Glutamatergic neuron (in vitro differentiated cells): ENCODE measurements at places on chromosomes 2 and 18. TPM values are rescaled to one million over a fixed set of nuclear protein-coding genes. Genes with fewer than 3 reads are reported as not detected.

GPR35 gene
- 1.5 TPM for total RNA-seq

ERFE gene
- total RNA-seq = 12.2 TPM

SNORC gene
- total RNA-seq = 2.4 TPM

GAREM2 gene
- 49.3 TPM for total RNA-seq

DNA sequence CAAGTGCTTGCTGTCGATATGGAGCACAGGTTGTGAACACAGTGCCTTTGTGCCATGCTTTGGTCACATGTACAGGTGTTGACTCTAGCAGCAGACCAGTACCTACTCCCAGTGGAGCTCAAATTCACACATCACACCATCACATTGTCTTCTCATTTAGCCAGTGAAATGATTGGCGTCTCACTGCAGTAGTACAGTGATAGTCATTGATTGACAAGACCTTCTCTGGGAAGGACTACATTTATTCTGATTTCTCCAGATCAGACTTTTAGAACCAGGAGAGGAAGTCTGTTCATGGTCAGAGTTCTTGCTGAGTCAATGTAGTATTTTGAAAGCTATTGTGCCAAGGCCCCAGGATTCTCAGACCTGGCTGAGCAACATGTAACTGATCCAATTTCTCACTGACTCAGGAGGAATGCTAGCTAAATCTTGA lies 75.2 kb downstream of the FMNL2 start:
- H3K27me3 ChIP-seq = peaks cover 2% of the 10 kb centered on the region
- peak overlapping the region; percentile 22 for H3K4me3 ChIP-seq
- DNase-seq = no peak
- H3K4me1 ChIP-seq = peaks cover 82% of the 10 kb centered on the region

DNA sequence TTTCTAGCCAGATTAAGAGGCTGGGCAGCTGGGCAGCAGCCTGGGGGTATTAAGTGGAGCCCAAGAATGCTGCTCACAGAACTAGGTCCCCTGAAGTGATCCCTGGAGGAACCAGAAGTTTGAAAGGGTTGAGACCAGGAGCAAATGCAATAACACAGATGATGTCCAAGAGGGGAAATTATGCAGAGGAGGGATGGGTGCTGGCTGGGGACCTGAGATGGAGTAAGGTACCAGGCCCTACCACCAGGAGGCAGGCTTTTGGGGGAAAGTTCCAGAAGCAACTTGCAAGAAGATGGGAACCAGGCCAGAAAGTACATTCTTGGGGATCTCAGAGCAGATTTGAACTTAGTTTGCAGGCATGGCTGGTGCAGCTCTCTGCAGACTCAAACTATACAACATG lies 175.1 kb downstream of the NCK2 start:
- H3K4me1 ChIP-seq = peaks cover 9% of the 10 kb centered on the region
- H3K36me3 ChIP-seq = peaks cover 16% of the 10 kb centered on the region
- H3K27me3 ChIP-seq = peaks cover 4% of the 10 kb centered on the region
- DNase-seq = peak; percentile 28
- H3K27ac ChIP-seq = no peak overlapping the region
- H3K4me3 ChIP-seq = no peak overlapping the region

DNA sequence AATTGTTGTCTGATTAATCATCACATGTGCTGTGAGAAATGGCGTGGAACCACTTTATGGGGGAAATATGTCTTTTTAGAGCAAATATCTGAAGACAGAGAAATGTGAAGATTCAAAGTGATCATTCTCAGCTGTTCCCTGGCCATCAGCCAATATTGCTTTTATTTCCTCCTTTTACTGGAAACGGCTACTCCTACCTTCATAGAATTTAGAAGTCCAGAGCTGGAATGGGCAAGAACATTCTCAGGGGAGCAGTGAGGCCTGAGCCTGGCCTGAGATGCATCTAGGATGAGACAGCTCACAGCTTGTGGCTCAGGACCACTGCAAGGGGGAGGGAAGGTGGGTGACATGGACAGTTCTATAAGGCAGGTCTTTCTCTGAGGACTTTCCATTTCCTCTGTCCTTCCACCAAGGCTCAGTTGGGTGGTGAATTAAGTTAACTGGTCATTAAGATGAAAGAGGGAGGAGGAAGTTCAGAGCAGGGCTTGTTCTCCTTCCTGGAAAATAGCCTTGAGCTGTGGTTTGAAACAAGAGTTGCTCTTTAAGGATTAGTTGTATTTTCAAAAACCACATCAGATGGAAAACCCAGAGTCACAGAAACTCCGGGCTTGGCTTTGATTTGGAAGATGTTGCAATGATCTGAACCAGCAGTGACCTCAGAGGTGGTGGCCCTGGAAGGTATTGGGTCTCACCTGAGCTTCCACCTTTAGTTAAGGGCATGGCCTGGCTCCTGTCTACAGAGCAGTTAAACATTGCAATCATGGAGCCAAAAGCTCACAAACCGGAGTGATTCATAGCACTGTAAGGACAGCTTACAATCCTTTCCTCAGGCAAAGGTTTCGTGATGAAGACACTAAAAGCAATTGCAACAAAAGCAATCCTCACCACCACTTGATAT lies 144.3 kb downstream of the VAPA start:
- DNase-seq = no peak
- no peaks in the 10 kb centered on the region for H3K27me3 ChIP-seq
- H3K27ac ChIP-seq = no peak overlapping the region
- peaks cover 52% of the 10 kb centered on the region for H3K4me1 ChIP-seq
- H3K36me3 ChIP-seq = no peaks in the 10 kb centered on the region

- DNase-seq = no peak
- no peaks in the 10 kb centered on the region for H3K27me3 ChIP-seq
- no peaks in the 10 kb centered on the region for H3K4me1 ChIP-seq
- no peak overlapping the region for H3K4me3 ChIP-seq
Observed at GRCh38 chr2:61436092-61436491, 34.8 kb downstream of the USP34 start.

DNA sequence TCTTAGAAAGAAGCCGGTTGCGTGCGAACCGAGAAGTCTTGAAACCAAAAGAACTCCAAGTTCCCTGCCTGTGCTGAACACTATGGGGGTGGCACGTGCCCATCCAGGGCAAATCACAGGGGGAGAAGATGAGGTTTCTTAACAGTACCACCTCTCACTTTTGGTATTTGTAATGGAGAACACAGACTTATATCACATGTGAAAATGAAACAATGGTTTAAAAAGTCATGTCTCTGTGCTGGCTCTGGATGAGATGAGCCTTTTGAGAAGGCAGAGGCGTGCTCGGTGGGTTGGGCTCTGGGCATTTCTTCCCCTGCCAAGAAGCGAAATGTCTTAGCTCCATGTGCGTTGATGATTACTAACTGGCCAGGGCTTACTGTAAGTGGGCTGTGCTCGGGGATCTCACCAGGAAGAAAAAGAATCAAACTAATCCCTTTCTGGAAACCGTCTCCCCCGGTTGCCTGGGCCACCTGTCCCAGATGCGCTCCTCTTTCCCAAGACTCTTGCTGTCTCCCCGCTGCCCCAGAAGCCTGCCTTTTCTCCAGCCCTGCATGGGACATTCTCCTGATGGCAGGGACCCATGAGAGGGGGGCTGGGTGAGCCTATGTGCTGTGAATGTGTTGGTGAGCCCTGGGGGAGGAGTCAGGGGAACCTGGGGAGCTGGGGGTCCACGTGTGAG lies 252.9 kb downstream of the PRKCE start:
- peaks cover 23% of the 10 kb centered on the region for H3K4me1 ChIP-seq
- peaks cover 6% of the 10 kb centered on the region for H3K27me3 ChIP-seq
- H3K4me3 ChIP-seq = peak overlapping the region; percentile 25
- no peaks in the 10 kb centered on the region for H3K36me3 ChIP-seq

- no peak overlapping the region for H3K27ac ChIP-seq
- no peak overlapping the region for H3K4me3 ChIP-seq
- H3K27me3 ChIP-seq = peaks cover 2% of the 10 kb centered on the region
- H3K4me1 ChIP-seq = peaks cover 2% of the 10 kb centered on the region
- no peaks in the 10 kb centered on the region for H3K36me3 ChIP-seq
- no peak for DNase-seq
Observed at GRCh38 chr2:170498619-170499018, 216.5 kb upstream of the SP5 start.

DNA sequence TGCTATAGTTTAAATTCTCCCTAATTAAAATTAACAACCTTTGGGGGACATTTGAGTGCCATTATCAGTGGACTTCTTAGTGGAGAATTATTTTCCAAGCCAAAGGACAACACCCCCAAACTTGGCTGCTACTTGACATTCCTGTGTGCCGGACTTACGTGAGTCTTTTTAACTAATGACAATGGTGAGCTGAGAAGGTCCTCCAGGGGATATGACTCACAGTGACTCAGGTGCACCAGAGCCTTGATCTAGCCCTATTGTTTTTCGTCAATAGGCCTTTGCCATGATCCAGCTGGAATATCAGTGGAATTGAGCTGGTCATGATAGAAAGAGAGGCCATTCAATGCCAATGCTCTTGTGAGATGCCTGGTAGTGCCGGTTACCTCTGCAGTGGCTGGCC lies 118.1 kb upstream of the CXCR4 start:
- DNase-seq = no peak
- H3K4me1 ChIP-seq = peaks cover 13% of the 10 kb centered on the region
- H3K36me3 ChIP-seq = peaks cover 4% of the 10 kb centered on the region
- no peak overlapping the region for H3K4me3 ChIP-seq
- peaks cover 8% of the 10 kb centered on the region for H3K27me3 ChIP-seq

GRCh38 chr2:134289225-134289624 lies 35.4 kb downstream of the MGAT5 start:
- no peaks in the 10 kb centered on the region for H3K36me3 ChIP-seq
- H3K27me3 ChIP-seq = peaks cover 4% of the 10 kb centered on the region
- H3K4me3 ChIP-seq = no peak overlapping the region
- DNase-seq = no peak
- H3K4me1 ChIP-seq = peaks cover 3% of the 10 kb centered on the region

DNA sequence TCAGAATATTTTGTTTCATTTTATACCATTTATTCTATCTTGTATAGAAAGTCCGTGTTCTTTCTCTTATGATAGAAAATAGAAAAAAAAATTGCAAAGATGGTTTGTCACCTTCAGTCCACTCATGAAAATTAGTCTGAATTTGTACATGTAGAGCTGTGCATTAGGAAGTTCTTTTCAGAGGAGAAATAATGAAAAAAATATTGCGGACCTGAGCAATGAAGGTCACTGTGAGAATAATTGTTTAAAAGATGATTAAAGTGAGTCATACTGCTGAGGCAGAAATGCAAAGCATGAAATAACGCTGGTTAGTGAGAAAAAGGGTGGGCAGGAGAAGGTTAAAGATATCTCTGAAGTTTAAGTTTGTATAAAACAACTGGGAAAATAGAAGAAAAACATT lies 431.1 kb downstream of the TMX3 start:
- H3K36me3 ChIP-seq = no peaks in the 10 kb centered on the region
- no peaks in the 10 kb centered on the region for H3K27me3 ChIP-seq
- H3K4me1 ChIP-seq = no peaks in the 10 kb centered on the region
- DNase-seq = no peak

- H3K4me1 ChIP-seq = no peaks in the 10 kb centered on the region
Observed at GRCh38 chr2:43212931-43213330, 13.5 kb downstream of the ZFP36L2 start.

DNA sequence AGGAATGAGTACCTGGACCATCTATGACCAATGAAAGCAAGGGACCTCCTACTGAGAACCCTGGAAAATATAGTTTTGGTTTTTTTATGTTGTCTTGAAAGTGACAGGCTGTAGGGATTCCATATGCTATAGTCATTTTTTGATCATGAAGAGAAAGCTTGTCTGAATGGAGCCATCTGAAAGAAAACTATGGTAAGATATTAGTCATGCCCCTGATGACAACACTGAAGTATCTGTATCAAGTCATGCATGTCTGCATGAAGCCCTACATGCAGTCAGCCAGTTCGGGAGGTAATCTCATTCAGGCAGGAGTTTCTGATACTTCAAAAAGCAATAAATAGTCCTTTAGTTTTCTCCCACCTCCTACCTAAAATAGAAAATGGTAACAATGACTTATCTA lies 1042.0 kb downstream of the DPP10 start:
- H3K27ac ChIP-seq = no peak overlapping the region
- no peaks in the 10 kb centered on the region for H3K4me1 ChIP-seq
- no peak overlapping the region for H3K4me3 ChIP-seq
- no peaks in the 10 kb centered on the region for H3K36me3 ChIP-seq
- DNase-seq = no peak
